ENCODE measurements at places on chromosomes 5 and 9. TPM values are rescaled to one million over a fixed set of nuclear protein-coding genes. Genes with fewer than 3 reads are reported as not detected.
A peak's percentile ranks its signal among the peaks of the same experiment; 100 is the strongest.

DNA sequence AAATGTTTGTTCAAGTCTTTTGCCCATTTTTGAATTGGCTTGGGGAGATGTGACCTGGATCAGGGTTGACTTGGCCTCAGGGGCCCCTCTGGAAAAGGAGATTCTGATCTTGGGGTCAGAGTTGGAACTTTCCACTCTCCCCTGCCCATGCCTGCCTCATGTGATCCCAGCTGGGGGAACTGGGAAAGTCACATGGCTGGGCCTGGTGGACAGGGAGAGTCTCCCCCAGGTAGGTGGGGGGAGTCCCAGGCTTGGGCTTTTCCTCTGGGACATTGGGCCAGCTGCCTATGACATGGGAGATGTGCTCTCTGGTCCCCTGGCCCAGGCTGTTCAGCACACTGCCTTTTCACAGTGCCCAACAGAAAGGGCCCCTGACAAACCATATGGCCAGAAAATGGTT lies 60.7 kb downstream of the NDST1 start:
- DNase-seq = no peak

GRCh38 chr5:31289429-31289828 lies 95.9 kb downstream of the CDH6 start:
- no peak for DNase-seq

- no peak for DNase-seq
These were observed 18.5 kb upstream of the TAL2 start for GRCh38 chr9:105643795-105644194.

GRCh38 chr5:140342287-140342686 lies 4.1 kb downstream of the HBEGF start:
- no peak for DNase-seq

DNA sequence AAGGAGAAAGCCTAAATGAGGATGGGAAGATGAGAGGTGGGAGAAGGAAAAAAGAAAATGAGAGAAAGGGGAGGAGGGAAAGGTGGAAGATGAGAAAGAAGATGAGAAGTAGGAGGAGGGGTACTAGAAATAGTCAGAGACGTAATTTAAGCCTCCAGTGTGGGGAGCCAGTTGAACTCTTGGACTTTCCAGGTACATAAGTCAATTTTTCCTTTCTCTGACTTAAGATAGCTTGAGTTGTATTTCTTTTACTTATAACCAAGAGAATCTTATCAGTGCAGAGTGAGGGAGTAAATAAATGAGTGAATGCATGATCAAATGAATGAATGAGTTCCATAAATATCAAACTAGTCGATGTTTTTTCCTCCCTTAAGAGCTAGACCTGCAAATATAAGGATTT lies 21.5 kb upstream of the WHRN start:
- no peak for DNase-seq

DNA sequence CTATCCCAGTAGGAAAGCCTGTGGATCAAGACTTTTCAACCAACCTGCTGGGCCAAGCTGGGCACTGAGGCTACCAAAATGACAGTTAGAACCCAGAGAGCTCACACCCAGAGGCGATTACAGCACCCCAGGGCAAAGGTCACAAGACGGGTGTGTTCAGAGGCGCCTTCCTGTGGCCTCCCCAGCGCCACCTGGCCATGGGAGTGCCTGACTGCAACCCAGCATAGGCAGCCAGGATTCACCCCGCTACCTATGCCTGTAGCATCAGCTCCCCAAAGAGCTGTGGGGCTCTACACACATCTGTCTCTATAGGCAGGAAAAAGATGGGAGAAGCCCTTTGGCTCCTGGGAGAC lies 33.5 kb downstream of the PDGFRB start:
- no peak for DNase-seq

DNA sequence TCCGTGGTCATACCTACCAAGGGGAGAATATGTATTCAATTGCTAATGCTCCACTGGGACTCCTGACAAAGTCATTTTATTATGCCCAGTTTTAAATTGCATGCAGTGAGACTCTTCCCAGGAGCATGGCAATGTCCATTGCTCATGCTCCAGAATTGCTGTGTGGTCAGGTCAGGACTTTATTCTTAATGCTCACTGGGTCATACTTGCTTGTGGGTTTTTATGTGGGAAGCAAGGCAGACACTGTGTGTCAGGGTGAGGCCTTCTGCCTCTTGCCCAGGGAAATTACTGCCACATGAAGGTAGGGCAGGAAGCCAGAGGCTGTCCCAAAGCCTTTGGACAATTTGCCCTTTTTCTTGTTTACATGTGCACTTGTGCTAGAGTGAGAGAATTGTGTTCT lies 164.6 kb upstream of the MEF2C start:
- DNase-seq = no peak

DNA sequence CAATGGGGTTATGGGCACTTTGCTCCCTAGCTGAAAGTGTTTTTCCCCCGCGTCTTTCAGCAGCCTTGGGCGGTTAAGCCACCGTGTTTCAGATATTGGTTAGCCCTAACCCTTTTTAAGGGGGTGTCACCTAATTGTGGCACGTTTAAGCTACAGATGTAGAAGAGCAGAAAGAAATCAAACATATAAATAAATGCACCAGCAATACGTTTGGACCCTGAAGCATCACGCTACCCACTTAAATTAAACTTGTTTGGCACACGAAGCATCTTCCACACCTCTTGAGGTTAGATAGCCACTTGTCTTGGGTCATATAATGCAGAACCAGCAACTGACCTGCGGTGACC lies 768 bp downstream of the YTHDC2 start:
- no peak for DNase-seq

DNA sequence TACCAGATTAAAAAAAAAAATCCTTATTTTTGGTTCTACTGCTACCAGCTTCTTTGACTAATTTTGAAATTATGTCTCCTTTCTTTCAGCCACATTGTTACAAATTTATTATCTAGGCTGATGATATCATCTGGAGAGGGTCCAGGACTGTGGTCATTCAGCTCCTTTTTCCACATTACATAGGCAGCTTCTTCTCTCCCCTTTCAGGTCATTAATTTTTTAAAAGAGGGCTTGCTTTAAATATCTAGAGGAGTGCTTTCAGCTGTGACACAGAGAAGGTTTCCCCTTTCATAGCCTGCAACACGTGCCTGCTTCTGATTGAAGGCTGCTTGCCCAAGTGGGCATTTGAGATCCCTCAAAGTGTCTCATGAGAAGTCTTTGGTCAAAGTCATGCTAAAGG lies 155.7 kb upstream of the PAPPA start:
- DNase-seq = no peak

GRCh38 chr5:133917785-133918184 lies 50.6 kb downstream of the C5orf15 start:
- DNase-seq = no peak

GRCh38 chr9:122246666-122247065 lies 17.9 kb upstream of the LHX6 start:
- DNase-seq = no peak

GRCh38 chr5:170596482-170597044 lies 92.7 kb downstream of the KCNIP1 start:
- no peak for DNase-seq

DNA sequence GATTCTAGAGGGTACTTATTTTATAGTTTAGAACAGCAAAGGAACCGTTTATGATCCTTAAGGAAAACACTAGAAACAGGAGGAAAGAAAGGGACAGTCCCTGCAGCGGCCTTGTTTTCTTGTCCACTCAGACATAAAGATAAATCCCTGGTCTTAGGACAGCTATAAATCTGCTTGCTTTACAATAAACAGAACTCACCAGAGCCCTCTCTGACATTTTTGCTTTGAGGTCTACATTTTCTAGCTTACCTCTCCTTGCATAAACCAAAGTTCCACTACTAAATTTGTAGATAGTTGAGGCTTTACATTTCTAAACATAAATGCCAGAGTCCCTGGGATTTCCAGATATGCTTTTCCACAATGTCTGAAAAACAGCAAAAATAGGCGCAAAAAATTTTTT lies 422.5 kb downstream of the BNC2 start:
- DNase-seq = no peak

- DNase-seq = no peak
These were observed 300.8 kb upstream of the PANK3 start for GRCh38 chr5:168879929-168880328.

DNA sequence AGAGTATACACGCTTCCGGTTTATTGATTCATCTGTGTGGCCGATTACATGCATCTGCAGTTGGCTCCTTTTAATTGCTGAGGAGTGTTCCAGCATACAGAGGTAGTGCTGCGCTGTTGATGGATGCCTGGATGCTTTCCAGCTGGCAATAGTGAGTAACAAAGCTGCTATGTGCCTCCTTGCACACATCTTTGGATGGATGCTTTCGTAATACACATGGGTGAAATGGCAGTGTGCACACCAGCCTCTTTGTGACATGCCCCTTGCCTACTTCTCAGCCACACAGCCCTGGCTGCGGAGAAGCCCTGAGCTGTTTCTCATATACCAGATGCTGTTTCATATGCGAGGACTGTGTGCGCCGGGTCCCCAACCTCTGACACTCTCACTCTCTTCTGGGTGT lies 151.0 kb downstream of the GADD45G start:
- DNase-seq = no peak

- no peak for DNase-seq
These were observed 383.8 kb upstream of the TUSC1 start for GRCh38 chr9:26061948-26062575.

- no peak for DNase-seq
These were observed 347.8 kb downstream of the EFNA5 start for GRCh38 chr5:107322936-107323335.

GRCh38 chr5:40474250-40474649 lies 205.5 kb upstream of the PTGER4 start:
- DNase-seq = no peak

DNA sequence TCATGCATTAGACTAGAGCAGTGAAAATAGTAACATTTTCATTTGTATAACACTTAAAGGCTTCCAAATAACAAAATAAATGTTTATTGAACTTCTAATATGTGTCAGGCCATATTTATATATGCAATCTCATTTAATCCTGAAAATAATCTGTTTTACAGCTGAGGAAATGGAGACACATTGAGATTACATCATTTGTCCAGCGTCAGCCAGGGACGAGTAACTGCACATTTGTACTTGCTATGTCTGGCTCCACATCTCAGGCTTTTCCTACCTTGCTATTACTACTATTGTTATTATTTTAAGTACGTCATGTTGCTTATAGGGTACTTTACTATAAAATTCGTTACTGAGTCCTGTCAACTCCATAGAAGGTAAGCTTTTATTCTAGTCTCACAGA lies 3.8 kb upstream of the C9 start:
- DNase-seq = no peak

DNA sequence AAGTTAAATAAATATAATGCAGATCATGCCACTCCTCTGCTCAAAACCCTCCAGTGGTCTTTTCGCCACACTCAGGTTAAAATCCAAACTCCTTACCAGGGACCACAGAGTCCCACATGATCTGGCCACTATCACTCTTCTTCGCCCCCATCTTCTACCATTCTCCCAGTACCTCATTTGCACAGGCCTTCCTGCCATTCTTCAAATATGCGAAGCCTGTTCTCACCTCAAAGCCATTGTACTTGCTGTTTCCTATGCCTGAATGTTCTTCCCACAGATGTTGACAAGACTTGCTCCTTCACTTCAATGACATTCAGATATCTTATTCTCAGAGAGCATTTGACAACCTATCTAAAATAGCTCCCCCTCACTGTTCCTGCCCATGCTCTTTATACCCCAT lies 10.9 kb downstream of the TEX10 start:
- no peak for DNase-seq

GRCh38 chr5:37696190-37697021 lies 143.4 kb downstream of the GDNF start:
- DNase-seq = peak; percentile 30

DNA sequence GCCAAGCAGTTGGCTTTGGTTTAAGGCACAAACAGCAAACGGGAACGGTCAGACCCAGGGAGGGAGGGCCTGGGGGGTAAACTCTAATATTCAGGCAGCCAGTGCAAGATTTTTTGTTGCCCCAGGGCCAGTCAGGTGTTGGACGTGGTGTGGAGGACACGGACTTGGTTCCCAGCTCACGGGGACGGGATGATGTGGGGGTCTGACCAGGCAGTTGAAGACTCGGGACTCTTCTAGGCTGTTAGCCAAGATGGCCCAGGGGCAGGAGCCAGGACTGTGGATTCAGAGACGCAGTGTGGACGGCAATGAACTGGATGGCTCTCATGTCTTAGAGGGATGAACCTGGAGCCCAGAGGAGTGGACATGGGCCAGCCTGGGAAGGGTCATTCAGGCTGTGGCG lies 169.2 kb downstream of the C9orf50 start:
- no peak for DNase-seq

DNA sequence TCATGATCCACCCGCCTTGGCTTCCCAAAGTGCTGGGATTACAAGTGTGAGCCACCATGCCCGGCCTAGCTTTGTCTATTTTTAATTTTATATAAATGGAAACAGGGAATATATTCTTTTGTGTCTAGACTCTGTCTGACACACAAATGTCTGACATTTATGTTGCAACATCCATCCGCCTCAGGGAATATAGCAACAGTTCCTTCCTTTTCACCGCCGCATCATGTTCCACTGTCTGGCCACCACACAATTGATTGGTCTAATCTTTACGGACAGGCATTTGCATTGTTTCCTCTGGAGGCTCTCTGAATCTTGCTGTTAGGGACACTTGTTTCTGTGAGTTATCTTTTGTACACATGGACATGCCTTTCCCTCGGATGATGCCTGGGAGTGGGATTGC lies 20.1 kb upstream of the TBC1D9B start:
- no peak for DNase-seq

GRCh38 chr5:1103505-1104326 lies 8.1 kb downstream of the SLC12A7 start:
- no peak for DNase-seq

GRCh38 chr9:113617550-113617949 lies 154.0 kb downstream of the RGS3 start:
- no peak for DNase-seq

DNA sequence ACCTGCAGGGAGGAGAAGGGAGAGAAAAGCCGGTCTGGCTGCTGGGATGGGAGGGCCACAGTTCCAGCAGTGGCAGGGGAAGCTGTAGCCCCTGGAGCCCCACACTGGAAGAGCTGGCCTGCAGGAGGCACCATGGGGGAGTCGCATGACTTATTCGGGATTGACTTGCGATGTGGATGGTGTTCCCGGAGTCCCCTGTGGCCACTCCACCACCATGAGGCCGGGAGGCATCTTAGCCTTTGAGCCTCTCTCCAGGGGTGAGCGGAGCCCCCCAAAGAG lies 92.0 kb downstream of the KCNT1 start:
- no peak for DNase-seq

GRCh38 chr9:73714294-73714693 lies 562.6 kb downstream of the ANXA1 start:
- DNase-seq = no peak

HRH2 gene
- 0.33 TPM for total RNA-seq

MAP1B gene
- total RNA-seq = 82.3 TPM

FOXD4L6 gene
- not detected for total RNA-seq

SERF1A gene
- total RNA-seq = 5.1 TPM

TRIP13 gene
- total RNA-seq = 45.9 TPM

PTPRD gene
- not detected for total RNA-seq

SPINK7 gene
- total RNA-seq = not detected

IL9 gene
- not detected for total RNA-seq

LRRC19 gene
- total RNA-seq = not detected

MARCOL gene
- not detected for total RNA-seq

MARCHF11 gene
- not detected for total RNA-seq

C9orf153 gene
- total RNA-seq = not detected
